DMS 273 treated with DMSO at 0.1 percent for 48 hours (cell line): ENCODE measurements at places on chromosomes 12 and 14.
A peak's percentile ranks its signal among the peaks of the same experiment; 100 is the strongest.

DNA sequence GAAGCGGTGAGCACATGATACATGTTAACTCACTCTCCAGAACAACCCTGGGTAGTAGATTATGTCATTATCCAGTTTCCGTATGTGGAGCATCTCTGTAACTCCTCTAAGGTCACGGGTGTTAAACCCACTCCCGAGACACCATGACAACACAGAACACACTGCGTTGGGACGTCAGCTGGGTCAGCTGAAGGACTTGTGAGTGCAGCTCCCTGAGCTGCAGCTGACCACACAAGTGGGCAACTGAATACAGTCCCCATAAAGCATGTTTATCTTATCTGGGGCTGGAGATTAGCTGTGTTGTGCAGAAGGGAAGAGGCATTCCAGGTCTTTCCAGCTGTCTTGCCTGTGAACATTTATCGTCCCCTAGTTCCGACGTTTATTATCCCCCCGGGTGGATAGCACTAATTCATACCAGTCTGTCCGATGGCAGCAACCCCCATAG is 211.5 kb downstream of the CHST11 start:
- no peak for DNase-seq

GRCh38 chr14:76311079-76311758 is 64.7 kb upstream of the ESRRB start:
- DNase-seq, result no peak

DNA sequence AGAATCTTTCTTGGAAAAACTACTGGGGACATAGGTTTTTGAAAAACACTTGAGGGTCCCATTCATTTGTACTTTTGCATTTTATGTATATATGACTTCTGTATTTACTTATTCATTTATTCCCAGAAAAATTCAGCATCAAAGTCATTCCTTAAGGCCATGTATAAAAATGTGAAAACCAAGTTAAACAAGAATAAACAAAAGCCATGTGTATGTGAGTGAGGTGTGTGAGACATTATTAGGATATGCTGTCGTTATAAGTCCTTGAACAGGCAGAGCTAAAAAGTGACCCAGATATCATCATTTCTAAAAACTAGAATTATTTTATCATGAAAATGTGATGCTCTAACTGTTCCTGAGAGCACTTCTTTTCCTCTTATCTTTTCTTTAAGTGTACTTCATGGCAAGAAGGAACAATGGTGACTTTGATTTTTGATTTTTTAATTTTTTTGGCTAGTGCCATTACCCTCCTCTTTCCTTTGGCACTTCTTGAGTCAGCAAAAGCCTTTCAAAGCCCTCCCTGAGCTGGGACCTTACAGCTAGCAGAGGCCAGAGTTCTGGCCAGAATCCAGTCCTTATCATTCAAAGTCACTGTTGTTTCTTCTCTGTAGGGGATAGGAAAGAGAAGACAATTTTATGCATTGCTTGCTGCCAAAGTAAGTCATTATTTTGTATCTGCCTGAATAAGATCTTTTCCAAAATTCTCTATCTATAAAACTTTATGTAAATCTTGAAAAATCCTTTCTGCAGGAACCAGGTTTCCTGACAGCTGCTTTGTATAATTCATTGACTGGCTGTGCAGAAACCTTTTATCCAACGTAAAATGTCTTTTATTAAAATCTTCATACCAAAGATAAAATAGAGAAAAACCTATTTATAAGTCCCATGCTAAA is 419.7 kb upstream of the PRICKLE1 start:
- no peak for DNase-seq

- no peak for DNase-seq
Observed at GRCh38 chr12:117521346-117521745, 159.9 kb upstream of the NOS1 start.

- no peak for DNase-seq
Observed at GRCh38 chr12:19227880-19228210, 98.3 kb downstream of the PLEKHA5 start.

- no peak for DNase-seq
Observed at GRCh38 chr14:48914921-48915320, 671.3 kb downstream of the RPS29 start.

GRCh38 chr14:46550836-46551235 is 100.7 kb downstream of the RPL10L start:
- no peak for DNase-seq

DNA sequence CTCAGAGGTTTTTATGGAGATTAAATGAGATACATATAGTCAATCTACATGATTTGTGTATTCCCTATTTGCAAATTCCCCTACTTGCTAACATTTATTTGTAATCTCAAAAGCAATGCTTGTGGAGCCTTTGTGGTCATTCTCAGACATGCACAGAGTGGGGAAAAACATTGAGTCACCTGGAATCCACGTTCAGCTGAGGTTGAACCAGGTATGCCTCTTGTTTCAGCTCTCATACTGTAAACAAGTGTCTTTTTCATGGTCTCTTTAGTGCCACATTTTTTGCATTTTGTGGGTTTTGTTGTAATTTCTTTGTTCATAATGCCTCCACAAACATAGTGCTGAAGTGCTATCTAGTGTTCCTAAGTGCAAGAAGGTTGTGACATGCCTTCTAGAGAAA is 181.9 kb downstream of the BCAT1 start:
- DNase-seq, result no peak

DNA sequence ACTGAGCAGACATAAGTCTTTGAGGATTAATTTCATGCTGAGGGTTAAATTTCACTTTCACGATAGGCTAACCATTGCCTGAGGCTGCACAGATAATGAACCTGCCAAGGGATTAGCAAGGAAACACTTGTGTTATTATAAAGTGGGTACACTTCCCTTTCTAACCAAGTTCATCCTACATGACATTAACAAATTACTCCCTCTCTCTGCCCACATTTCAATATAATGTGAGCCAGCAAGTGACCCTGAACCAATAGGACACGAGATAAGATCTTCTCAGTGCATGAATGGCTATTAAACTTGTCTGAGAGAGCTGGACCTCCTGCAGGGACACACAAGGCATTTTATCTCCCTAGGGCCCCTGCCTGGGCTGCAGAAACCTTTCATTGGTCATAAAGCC is 173.5 kb downstream of the PAX9 start:
- no peak for DNase-seq

GRCh38 chr12:106088811-106089485 is 49.8 kb downstream of the NUAK1 start:
- no peak for DNase-seq

DNA sequence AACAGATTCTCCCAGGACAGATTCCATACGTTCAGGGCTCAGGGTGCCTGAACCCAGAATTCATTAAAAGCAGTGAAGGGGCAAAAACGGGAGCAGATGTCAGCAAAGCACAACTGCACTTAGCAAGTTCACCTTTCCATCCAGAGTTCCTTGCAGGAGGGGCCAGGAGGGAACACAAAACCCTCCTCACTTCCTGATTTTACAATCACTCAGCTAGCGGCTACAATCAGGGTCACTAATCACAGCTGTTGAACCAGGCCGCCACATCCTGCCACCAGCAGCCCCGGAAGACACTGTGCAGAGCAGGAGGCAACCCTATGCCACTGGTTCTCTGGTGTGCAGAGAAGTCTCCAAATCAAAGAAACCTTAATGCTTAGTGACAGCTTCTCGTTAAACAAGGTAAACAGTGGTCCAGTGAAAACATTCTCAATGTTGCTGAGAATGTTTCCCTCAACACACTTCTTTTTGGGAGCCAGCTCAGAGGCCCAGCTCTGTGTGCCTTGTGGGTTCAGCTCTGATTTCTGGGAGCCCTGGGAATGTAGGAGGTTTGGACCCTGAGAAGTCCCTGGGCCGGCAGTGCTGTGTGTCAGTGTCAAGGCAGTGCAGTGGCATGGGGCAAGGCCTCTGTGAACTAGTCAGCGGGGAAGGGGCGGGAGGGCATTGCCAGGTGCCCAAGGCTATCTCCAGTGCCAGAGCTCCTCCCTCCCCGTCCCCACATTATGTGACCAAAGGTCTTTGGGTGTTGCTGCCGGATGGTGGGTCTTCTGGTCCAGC is 54.5 kb downstream of the VCPKMT start:
- DNase-seq, result no peak

DNA sequence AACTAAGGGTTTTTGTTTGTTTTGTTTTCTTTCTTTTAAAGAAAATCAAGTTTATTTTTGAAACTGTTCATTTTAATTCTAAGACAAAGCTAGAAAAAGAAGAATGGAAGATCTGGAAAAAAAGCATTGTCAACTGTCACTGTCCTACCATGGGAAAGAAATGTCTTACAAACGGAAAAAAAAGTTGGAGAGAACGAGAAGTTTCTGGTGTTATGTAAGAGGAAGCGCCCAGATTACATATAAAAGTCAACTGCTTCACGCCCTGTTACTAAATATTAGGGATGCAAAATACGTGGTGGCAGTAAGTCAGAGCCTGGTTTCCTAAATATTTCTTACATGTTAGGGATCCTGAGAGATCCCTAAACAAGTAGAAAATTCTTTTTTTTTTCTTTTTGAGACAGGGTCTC is 14.3 kb upstream of the FBXL14 start:
- no peak for DNase-seq

- DNase-seq, result no peak
Observed at GRCh38 chr12:5376591-5377207, 55.2 kb upstream of the NTF3 start.

DNA sequence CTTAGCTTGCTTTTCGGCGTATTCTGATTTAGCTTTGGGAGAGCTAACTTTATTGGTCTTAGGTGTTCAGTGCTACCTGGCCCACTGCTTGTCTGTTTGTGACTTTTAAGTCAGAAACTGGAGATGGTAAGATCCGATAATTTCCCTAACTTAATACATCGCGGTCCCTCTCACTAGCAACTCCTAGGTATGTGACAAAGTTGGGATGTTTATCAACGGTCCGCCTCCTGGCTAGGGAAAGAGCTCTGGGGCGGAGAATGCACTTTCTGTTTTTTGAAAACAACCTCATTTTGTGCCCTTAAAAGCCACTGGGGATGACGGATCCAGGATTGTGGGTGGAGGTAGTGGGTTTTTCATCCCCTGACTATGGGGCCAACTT is 1.2 kb downstream of the CDKN1B start:
- DNase-seq, result no peak

- no peak for DNase-seq
Observed at GRCh38 chr12:14418451-14418890, 53.0 kb downstream of the ATF7IP start.

DNA sequence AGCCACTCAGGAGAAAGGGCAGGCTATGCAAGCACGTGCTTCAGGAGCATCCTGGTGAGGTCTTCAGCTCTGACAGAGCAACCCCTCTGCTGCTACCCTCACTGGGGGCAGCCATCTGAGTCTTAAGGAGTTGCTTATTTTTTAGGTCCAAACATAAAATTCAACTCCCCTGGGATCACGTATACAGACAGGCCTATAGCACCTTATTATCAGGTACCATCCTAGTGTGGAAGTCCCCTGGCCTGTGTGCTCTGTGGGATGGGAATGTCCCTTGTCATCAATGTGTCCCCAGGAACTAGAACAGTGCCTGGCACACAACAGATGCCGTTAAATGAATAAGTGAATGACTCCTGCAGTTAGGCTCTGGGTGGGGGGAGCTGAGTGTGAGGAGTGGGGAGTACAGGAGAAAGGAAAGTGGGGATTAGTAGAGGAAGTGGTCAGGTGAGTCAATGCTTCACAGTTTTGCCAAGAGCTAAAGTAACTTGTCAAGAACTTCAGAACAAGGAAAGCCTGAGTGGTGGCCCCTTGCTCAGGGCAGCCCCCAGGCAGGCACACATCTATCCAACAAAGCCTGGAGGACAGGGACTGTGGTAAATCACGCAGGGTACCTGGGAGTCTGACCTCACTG is 33.5 kb downstream of the DAD1 start:
- no peak for DNase-seq

GRCh38 chr12:120630104-120630892 is 10.1 kb upstream of the CABP1 start:
- no peak for DNase-seq

GRCh38 chr14:75278422-75279152 is at the start of gene FOS:
TSS of gene FOS (plus strand) at chr14:75278828. CDS start at chr14:75278983, 155 bp downstream.
- peak; percentile 86 for DNase-seq

DNA sequence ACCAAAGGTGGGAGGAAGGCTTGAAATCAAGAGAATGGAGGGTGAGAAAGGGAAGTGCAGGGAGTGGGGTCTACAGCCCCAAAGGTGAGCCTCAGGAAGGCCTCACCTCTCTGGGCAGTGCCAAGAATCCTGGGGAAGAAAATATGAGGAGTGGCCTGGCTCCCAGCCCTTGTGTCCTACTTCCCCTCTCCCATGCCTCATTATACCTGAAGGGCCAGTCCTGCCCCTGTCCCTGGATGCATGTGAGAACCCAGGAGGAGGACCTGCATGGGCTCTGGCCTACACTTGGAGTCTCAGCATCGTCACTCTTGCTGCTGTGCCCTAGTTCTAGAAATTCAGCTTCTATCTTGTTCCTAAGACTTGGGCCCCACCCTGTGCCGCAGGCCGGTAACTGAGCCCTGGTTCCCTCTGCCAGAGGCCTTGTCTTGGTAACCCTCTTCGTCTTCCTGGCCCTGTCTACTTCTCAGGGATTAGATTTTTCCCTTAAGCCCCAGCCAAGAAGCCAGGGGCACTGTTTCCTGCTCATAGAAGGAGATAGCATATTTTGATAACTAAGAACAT is 10.9 kb upstream of the MYH7 start:
- DNase-seq, result no peak

DNA sequence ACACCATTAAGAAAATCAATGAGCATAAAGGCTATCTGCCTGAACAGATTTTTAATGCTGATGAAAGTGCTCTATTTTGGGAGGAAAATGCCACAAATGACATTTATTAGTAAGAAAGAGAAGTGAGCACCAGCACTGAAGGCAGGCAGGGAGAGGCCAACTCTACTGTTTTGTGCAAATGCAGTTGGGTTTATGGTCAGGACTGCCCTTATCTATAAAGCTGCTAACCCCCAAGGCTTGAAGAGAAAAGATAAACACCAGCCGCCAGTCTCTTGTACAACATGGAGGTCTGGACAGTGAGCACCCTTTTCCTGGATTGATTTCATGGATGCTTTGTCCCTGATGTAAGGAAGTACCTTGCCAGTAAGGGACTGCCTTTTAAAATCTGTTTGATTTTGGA is 246.8 kb upstream of the SFSWAP start:
- no peak for DNase-seq

GRCh38 chr14:60760209-60760608 is 25.6 kb downstream of the MNAT1 start:
- DNase-seq, result no peak

DNA sequence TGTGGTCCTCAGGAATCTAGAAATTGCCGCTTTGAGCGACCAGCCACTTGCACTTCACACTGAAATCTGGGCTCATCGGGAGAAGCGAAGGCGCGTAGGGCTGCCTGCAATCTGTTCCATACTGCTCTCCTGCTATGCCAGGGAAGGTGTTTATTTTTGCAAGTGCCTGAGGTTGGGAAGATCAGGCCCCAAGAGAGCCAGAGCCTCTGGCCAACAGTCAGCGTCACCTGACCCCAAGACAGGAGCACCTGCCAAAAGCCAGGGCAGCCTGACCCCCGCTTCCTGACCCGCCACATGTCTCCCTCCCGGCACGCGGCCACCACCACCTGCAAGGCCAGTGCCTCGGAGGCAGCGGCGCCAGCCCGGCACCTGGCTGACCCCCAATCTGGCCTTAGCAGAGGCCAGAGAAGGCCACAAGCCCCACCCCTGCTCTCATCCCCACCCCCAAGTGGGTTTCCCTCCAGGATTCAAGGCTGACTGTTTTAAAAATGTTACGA is 94.4 kb downstream of the CHGA start:
- no peak for DNase-seq
